ENCODE measurements at places on chromosomes 2 and 18.

DNA sequence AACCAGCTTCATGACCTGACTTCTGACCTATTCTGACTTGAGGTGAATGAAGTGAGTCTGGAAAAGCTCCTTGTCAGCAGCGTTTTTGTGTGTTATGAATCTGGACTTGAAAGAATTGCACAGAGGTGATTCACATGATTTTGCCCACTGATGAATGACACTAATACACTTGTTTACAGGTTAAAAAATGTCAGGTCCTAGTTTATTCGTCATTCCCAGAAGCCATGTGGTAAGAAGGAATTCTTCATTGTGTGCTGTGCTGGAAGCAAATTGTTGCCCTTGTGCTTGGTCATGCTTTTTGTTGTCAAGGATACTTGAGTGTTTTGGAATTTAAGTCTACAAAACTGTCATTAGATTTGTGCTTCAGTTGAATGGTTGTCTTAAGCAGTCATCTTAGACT is 15.5 kb downstream of the SEC11C start:
- DNase-seq, result no peak

GRCh38 chr2:181124497-181124896 is 144.1 kb downstream of the UBE2E3 start:
- no peak for DNase-seq

DNA sequence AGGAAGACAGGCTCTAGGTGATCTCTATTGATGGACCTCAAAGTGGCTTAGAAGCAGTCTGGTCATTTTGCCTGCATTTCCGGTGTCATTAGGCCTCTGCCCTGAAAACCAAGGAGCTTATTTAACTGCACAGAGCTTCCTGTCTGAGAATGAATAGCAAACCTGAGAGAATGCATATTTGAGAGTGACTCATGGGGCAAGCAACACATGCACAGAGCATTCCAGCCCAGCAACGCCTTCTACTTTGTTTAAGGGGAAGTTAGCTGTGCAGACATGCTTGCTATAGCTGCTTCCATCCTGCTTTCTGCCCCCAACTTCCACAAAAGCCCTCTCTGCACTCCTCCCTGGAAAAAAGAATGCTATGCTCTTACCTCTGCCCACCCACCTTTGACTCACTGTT is 232.8 kb downstream of the GRB14 start:
- no peak for DNase-seq

- no peak for DNase-seq
These were observed 84.4 kb upstream of the CCDC150 start for GRCh38 chr2:196555161-196555560.

DNA sequence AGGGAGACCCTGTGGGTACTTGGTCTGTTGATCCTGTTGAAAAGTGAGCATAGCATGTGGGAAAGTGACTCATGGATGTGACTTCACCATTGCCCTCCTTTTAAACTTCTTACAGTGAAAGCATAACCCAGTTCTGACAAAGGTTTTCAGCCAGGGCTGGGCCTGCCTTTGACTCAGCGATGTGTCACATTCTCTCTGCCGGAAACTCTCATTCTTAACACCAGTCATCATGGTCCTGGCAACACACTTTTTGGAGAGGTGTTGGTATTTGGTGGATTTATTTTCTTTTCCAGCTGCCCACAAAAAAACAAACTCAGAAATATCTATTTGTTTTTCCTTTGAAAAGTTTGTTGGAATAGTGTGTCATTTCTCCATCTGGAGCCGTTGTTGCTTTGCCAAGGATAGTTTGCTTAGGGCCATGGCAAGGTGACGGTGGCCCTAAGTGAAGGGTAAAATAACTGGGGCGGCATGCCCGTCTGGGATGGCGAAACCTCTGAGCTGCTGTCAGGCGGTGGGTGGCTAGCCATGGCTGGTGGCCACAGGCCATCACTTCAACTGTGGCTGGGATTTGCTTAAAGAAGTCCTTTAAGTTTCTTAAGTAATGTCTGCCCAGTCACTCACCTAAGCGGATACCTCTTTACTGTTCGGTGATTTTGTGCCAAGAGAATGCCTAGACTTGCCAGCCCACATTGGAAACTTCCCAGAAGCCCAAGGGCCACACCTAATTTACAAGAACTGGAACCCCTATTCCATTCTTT is 123.3 kb downstream of the LTBP1 start:
- DNase-seq, result peak; percentile 78

- no peak for DNase-seq
These were observed 1.5 kb downstream of the OSBPL1A start for GRCh38 chr18:24396082-24396633.
